ENCODE measurements at places on chromosomes 6 and 20.

DNA sequence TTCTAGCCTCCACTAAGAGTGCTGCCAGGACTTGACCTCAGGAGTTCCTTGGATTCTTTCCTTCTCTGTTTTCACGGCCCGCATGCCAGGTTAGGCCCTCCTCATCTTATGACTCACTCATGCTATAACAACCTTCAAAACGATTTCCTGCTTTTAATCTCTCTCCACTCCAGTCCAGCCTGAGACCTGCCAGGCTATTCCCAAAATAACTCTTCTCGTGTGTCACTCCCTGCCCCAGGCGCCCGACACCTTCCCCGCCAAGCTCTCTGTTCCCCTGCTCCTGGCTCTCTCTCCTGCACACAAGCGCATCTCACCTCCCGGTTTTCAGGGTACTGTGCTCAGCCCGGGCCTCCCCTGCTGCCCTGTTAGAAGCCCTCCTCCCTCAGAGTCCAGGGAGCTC is 64.1 kb upstream of the RPS6KA2 start:
- no peak for DNase-seq

DNA sequence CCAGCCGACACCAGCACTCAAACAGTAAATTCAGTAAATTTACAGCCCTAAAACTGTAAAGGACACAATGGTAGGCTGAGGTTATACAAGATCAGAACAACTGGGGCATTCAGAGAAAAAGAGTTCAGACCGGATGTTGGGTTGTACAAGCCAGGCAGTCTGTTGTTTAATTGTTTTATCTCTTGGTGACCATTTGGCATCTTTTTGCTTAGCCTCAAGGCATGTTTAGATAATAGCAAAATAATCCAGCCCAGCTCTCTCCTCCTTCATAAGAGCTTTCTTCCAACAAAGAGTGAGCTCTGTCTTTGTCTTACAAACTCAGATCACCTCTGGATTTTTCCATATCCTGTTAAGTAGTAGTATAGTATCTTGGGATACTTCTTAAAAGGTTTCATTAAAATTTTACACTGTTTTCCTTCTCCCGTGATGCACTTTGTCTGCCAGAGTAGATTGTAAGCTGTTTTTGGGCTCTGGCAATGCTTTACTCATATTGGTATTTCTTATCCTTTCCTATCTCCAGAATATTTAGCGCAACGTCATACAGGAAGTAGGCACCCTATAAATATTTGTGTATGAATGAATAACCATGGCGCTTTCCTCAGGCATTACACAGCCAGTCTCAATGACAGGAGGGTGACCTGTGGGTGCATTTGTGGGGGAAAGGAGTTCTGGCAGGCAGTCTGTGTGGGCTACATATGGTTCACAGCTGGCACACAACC is 35.6 kb upstream of the TRAM2 start:
- no peak for DNase-seq

DNA sequence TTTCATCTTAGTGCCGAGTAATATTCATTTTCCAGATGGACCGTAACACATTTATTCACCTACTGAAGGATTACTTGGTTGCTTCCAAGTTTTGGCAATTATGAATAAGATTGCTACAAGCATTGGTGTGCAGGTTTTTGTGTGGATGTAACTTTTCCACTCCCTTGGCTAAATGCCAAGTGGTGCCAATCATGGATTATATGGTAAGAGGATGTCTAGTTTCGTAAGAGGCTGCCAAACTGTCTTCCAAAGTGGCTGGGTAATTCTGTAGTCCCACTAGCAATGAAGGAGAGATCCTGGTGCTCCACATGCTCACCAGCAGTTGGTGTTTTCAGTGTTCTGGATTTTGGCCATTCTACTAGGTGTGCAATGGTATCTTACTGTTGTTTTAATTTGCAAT is 117.1 kb downstream of the IRF4 start:
- DNase-seq: no peak

DNA sequence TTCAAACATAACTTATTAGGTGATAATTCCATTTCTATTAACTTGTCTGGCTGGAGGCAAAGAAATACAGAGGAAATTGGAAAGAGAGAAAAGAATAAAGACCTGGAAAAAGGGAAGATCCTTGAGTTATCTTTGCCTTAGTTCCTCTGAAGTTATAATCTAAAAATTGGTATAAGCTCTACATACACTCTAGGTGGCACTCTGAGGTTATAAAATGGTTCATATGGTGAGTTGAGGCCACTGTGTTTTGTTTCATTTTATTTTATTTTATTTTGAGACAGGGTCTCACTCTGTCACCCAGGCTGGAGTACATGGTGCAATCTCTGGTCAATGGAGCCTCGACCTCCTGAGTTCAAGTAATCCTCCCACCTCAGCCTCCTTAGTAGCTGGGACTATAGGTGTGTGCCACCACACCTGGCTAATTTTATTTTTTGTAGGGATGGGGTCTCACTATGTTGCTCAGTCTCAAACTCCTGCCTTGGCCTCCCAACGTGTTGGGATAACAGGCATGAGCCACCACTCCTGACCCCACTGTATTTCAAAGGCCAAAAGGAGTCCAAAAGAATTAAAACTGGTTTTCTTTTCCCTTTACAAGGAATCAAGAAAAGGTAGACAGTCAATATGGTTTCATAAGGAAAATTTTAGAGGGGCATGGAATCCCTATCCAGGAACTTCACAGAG is 19.4 kb downstream of the GPX6 start:
- no peak for DNase-seq

- no peak for DNase-seq
Measured at GRCh38 chr6:97885828-97886227, 602.8 kb upstream of the MMS22L start.

- DNase-seq: no peak
Measured at GRCh38 chr6:44682280-44682679, 294.8 kb downstream of the CDC5L start.

DNA sequence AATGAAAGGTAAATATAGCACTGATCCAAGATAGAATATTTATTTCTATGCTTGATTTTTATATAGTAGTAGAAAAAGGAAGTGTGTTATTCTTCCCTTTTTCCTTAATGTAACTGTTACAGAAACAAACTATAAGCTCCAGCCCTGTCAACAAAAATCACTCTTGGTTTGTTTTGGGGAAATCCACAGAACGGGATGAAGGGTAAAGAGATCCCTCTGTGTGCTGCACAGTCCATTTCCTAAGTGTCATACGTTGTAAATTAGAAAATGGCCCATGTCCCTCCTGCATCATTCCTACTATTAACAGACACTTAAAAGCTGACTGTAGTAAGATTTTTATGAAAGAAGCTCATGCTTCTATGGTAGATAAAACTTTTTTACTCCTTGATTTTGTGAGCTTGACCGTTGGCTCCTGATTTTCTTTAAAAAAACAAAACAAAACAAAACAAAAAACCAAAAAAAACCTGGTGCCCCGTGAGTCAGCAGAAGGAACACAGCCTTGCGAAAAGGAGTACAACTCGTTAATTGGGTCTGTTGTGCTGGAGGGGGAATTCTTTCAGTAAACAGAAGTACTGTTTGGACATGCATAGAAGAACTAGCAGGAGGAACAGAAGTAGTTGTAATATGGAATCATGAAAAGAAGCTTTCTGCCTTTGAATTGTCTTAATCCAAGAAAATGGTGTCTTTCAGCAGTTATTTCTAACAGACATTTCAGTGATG is 67.5 kb downstream of the RTN4IP1 start:
- DNase-seq: no peak

DNA sequence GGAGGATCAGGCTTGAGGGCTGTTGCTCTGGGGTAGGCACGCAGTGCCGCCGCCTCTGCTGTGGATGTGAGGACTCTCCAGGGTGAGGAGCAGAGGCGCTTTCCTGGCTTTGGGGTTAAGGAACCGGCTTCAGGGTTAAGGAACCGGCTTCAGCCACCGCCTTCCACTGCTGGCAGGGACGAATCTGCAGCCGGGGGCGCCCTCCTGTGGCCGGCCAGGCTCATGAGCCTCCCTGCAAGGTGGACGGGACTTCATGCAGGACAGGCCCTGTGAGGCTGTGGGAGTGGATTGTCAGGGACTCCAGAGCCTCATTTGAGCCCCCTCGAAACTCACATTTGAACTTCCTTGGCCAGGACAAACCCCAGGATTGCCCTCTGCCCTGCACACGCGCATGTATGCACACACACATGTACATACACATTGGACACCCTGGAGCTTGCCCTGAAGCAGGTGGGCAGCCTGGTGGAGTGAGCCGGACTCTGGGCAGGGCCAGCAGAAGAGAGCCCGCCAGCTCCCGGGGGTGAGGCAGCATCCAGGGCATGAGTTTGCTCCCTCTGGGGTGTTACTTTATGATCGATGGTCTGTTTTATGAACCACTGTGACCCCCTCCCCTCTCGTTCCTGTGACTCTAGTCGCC is 146.9 kb downstream of the PHACTR3 start:
- DNase-seq: peak; percentile 87

DNA sequence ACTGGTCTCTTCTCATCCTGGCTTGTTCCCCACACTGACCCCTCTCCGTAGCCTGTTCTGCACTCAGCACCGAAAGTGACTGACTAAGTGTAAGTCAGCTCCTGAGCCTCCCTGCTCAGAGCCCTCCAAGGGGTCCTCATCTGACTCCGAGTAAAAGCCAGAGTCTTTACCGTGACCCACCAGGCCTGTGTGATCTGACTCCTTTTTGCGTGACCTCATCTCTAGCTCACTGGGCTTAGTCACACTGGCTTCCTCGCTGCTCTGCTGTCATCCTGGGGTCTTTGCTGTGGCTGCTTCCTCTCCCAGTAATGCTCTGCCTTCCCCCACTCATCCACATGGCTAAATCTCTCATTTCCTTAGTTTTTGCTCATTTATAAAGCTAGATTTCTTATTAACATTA is 116.6 kb downstream of the PLCB4 start:
- no peak for DNase-seq

DNA sequence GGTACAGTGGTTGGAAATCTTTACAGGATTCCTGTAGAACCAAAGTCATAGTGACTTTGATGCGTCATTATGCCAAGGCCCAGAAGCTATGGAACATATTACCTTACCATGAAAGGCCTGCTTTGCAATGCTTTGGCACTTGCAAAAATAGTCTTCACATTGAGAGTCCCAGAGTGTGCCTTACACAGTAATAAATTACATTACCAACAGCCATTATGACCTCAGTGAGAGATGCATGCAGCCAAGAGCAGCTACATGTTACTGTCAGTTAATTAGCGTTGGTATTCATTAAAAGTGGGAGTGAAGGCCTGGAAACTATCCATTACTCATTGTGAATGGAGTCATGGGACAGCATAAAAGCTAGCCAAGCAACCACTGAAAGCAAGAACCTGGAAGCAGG is 39.2 kb upstream of the HDDC2 start:
- DNase-seq: no peak

DNA sequence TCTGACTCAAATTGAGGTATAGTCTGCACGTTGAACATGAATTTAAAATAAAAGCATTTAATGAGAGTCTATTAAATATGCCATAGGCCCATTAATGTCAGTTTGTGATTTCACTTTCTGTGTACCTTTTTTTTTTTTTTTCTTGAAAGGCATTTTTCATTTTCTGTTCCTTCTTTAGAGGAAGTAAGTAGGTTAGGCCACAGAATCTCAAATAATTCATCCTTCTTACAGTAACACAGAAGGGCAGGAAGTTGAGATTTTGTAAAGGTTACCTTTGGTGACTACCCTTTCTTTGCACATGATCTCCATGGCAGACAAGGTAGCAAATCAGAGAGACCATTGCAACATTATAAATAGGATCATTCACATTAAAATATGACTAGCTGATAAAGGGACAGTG is 9.6 kb downstream of the L3MBTL3 start:
- DNase-seq: peak; percentile 24

DNA sequence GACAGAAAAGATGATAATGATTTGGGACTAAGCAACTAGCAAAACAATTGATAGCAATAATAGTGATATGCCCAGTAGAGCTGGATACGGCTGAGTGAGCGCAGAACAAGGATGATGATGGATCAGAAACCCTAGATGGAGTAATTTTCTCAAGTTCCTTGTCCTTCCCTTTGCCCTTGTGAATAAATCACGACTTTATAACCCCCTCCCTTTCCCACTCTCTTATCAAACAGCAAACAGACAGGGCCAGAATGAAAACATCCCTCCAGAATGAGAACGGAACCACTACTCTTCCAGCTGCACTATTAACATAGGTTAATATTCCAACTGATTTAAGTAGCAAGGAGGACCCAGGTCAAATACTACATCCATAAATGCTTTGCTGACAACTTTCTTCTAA is 1.3 kb upstream of the MTFR2 start:
- no peak for DNase-seq

GRCh38 chr20:63698739-63699465 is 2.5 kb downstream of the TNFRSF6B start:
- DNase-seq: peak; percentile 75

- DNase-seq: no peak
Measured at GRCh38 chr6:41937472-41937860, 4.1 kb downstream of the CCND3 start.

GRCh38 chr20:47547034-47547387 is 45.3 kb downstream of the NCOA3 start:
- no peak for DNase-seq

- DNase-seq: no peak
Measured at GRCh38 chr6:106620931-106621672, 8.2 kb downstream of the RTN4IP1 start.

DNA sequence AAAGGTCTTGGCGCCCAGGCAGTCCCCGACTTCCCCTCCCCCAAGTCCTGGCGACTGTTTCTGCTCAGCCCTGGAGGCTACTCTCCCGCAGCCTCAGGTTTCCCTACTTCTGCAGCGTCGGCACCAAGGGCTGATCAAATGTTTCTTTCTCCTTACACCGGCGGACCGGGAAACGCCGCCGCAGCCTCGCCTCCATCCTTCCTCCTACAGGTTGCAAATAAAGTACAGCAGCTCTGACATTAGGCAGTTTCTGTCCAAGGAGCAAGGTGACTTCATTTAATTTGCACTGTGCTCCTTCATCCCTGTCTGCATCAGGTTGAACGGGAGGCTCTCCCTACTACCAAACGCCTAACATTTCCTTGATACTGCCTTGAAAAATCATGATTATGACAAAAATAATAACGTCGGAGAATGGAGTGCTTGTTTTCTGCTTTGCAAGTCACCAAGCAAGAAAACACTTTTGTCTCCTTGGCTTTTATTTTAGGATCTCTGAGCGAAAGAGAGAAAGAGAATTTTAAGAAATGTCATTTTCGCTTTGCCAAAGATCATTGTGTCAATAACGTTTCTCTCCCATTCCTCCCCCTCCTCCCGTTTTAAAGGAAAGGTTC is 1.0 kb downstream of the CLIC5 start:
- DNase-seq: no peak

DNA sequence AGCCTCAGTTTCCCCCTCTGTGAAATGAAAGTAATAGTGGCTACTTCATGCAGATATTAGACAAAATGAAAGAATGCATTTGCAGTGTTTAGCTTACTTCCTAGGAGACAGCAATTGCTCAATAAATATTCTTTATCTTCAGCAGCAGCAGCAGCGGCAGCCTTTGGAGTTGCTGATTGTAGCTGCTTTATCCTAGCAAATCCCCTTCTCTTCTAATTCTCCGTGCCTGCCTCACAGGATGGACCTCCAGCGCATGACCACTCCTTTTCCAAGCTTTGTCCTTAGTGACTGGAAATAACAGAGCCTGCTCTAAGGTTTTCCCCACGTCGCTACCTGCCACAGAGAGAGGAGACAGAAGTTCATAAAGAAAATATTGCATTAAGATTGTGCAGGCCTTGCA is 279.8 kb downstream of the TSHZ2 start:
- DNase-seq: no peak

GRCh38 chr20:52963131-52963530 is 9.0 kb upstream of the TSHZ2 start:
- DNase-seq: no peak

- peak; percentile 69 for DNase-seq
Measured at GRCh38 chr6:33914645-33915044, 110.8 kb upstream of the MLN start.
